ENCODE measurements at places on chromosomes 16 and 17.

DNA sequence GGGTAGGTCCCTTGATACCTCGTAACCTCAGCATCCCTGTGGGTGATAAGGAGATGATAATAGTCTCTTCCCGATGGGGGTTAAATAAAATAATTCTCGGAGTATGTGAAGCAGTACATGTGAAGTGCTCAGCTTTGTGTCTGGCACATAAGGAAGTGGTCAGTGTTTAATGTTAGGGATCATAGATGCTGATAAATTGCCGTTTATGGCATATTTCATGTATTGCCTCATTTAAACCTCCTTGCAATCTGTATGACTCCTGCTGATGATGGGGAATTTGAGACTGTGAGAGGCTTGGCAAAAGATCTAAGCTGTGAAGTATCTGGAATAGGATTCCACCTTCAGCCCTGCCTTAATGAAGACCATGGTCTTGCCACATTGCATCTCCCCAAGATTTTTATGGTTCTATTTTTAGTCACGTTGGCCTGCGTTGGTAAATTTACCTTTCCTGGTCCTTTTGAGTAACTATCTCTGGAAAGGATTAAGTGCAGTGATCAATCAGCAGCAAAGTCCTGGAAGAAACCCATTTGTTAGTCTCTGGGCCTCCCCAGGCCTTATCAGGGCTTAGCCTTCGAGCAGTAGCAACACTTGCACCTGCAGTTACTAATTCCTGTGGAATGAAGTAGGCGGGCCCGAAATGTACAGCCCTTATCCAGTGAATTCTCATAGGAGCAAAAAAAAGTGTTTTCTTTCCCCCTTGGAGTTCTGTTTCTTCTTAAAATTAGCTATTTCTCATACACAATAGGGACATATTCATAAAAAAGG lies 144.9 kb downstream of the WWOX start:
- DNase-seq: no peak

- no peak for DNase-seq
Observed at GRCh38 chr17:72724267-72724666, 368.2 kb downstream of the SLC39A11 start.

DNA sequence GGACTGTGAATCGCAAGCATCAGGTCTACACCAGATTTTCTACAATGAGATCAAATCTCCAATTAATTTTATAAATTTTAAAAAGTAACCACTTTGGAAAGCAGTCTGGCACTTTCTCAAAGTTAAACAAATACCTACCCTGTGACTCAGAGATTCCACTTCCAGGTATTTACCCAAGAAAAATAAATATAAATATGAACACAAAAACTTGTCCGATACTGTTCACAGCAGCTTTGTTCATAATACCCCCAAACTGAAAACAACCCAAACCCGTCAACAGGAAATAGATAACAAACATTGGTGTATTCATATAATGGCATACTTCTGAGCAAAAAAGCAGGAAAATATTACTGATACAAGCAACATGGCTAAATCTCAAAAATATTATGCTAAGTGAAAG lies 12.1 kb downstream of the ZDHHC7 start:
- DNase-seq: no peak

DNA sequence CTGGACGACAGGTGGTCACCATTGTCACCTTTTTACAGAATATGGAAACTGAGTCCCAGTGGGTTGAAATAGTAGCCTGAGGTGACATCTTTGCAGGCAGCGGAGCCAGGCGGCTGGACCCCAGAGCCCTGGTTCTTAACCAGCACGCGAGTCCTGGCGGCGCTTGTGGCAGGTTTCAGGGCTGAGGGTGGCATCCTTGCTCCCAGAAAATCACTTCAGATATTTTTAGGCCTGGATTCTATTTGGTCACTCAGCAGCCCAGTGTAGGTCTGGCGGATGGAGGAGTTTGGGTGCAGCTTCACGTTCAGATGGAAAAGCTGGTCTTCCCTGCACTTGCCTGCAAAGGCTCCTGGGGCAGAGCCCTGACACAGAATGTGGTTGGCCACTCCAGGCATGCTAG lies 354.0 kb downstream of the SNX29 start:
- no peak for DNase-seq

DNA sequence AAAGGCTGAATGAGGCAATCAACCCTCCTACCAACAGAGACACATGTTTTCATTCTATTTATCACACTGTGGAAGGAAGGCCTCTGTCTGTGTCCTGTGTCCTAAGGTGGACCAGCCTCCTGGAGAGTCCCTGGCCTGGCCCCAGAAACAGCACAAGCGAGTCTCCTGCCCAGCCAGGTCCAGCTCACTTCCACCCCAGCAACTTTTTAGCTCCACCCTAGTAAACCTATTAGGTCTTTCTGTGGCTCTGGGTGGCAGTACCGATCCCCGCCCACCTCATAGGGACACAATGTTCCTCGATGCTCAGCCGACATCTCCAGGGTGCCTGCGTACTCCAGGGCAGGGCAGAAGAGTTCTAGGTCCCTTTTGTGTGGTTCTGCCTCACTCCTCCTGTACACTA lies 10.7 kb downstream of the DRC3 start:
- DNase-seq: no peak

GRCh38 chr16:24070851-24071250 lies 185.3 kb upstream of the CACNG3 start:
- no peak for DNase-seq

- DNase-seq: no peak
Observed at GRCh38 chr16:71711789-71712188, 12.7 kb downstream of the PHLPP2 start.

DNA sequence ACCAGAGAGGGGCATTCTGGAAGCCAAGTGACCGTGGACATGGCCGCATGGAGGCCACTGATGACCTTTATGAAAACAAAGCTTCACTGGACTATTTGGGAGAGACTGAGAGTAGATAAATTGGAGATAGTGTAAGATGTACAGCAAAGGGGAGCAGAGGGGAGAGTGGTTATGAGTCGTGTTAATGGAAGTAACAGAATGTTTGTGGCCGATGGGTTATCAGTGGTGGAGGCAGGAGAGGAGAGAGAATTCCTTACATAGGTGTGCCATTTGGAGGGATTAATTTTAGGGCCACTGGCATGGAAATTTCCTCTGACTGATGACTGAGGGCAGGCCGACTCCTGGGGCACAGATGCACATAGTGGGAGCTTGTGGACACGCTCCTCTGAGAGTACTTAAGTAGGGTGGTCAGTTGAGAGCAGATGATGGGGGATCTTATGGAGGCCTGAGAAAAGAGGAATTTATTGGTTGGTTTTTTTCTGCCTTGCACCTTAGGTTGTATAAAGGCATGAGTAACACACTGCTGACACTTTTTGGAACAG lies 19.2 kb downstream of the PRPSAP2 start:
- no peak for DNase-seq

- no peak for DNase-seq
Observed at GRCh38 chr17:77167472-77168306, 26.9 kb downstream of the SEC14L1 start.

DNA sequence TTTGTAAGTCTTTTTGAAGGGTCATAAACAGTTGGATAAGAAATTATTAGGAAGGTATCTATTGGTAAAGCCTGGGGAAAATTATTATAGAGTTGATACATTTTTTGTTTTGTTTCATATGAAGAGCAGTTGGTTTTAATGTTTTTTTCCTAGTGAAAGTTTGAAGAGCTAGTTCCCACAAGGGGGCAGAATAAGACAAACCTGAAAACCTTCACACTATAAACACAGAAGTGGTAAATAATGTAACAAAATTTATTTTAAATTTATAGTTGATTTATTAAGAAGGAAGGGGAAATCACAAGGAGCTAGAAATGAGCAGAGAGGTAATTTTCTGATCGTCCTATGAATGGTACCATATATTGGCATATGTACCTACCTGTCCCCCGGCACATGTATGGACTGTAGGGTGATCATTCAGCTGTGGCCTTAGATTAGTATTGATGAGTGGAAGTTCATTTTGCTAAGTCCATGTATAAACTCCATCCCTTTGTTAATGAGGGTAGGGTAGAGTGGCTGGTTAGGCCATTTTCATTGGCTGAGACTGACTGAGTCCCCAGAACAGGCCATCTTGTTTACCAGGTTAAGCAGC lies 116.3 kb downstream of the TANC2 start:
- DNase-seq: no peak

DNA sequence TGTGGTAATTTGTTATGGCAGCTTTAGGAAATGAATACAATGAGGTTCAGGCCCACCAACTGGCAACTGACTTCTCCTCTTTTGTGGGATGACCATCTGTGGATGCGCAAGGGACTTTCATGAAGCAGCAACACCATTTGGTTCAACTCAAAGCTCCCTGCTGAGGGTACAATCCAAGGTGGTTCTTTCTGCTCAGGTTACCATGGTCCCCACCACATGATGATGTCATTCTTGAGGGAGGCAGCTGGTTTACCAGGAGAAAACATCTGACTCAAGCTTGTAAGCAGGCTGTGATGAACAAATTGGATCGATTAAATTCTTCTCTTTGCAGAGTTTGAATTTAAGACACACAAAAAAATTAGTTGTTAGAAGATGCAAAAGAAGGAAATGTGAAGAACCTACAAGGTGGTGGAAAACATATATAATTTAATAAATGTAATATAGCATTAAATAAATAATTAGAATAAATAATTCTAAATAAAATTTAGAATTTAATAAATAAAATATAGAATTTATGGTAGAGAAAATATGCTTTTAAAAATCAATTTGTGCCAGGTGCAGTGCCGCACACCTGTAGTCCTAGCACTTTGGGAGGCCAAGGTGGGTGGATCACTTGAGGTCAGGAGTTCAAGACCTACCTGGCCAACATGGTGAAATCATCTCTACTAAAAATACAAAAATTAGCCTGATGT lies 67.6 kb upstream of the ANKFN1 start:
- no peak for DNase-seq

DNA sequence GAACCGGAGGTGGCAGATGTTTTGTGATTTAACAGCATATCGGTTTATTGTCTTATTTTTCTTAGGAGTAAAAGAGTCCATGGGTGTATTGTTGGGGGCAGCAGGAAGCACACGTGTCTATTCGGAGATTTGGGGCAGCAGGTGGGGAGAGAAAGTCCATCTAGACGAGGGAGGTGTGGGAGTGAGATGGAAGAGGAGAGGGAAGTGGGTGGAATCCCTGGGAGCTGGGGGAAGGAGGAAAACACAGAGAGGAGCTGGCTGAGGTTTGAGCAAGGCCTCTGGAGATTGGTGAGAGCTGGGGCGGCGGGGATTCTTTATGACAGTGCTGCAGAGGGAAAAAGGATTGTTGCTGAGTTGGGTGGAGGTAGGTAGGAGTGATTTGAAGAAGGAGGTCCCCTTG lies 72.1 kb downstream of the PRKCB start:
- no peak for DNase-seq

DNA sequence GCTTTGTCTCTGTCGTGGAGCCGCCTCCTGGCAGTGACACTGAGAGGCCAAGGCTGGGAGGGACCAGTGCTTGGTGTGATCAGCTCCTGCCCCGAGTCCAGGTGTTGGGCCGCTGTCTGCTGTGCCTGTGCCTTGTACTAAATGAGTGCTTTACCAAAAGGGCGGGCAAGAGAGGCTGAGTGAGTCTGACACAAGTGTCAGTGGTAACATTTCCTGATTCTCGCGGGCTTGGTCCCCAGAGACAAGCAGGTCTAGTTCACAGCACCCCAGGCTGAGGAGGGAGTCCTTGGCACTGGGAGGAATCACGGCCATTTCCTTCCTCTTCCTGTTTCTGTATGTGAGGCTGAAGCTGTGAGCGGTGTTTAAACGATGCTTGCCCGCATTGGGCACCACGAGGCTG lies 30.2 kb downstream of the PLD6 start:
- no peak for DNase-seq

DNA sequence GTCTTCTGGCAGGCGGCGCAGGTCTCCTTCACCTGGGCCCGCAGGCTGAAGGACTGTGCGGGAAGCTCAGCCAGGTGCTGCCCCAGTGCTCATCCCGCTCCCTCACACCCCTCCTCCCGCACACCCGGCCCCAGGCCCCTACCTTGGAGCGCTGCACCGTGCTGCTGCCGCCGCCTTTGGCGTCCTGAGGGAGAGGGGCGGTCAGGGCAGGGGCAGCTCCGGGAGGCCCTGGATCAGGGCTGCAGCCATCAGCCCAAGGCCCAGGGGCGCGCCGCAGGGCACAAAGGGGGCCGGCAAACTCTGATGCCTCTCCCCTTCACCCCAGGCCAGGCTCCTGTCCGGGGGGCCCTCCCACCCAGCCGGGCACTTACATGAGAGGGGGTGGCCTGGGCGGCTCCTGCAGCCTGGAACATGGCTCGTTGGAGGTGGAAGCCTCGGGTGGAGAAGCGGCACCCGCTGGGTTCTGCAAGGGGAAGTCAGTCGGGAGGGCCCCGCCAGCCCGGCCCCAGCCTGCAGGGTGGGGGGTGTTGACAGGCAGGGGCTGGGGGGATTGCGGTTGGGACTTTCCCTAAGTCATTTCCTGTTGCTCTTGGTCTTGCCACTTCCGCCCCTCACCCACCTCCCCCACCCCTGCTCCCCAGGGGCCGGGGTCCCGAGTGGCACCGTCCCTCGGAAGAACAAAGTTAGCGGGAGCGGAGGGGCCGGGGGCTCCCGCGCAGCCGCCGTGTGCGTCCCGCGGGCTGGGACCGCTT lies 863 bp downstream of the LIMD2 start:
- DNase-seq: no peak

Data from substantia nigra (tissue), 51 donors.